ENCODE measurements at places on chromosomes 5 and 9.

GRCh38 chr9:18111146-18111545 lies 362.8 kb upstream of the ADAMTSL1 start:
- DNase-seq = no peak

DNA sequence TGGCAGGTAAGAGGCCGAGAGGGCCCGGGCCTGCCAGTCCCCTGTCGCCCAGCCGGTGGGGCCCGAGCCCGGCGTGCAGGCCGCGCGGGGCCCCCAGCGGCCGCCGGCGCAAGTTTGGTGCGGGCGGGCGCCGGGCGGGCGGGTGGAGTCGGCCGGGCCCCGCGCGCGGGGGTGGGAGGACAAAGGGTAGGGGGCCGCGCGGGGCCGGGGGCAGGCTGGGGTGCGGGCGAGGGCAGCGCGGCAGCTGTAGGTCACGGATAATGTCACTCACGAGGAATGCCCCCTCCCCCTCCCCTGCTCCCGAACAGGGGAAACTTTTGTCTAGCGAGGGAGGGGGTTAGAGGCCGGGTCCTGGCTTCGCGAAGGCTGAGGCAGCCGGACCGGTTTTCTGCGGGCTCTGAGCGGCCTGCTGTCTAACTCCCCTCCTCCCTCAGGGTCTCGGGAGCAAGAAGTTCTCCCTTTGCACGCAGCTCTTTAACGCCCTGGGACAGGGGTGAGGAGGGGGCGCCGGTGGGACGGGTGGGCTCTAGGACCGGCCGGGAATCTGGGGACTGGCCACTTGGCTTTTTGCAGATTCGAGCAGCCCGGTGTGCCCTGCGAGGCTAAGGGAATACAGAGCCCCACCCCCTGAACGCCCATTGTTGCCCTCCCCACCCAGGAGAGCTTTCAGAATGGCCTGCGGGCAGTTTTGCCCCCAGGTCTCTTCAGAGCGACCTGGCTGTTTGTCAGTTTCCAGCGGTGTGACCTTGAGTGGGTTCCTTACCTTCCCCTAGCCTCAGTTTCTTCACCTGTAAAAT lies 21.3 kb upstream of the NDST1 start:
- DNase-seq = peak; percentile 3

GRCh38 chr5:142316051-142316450 lies 8.8 kb downstream of the SPRY4 start:
- DNase-seq = no peak

DNA sequence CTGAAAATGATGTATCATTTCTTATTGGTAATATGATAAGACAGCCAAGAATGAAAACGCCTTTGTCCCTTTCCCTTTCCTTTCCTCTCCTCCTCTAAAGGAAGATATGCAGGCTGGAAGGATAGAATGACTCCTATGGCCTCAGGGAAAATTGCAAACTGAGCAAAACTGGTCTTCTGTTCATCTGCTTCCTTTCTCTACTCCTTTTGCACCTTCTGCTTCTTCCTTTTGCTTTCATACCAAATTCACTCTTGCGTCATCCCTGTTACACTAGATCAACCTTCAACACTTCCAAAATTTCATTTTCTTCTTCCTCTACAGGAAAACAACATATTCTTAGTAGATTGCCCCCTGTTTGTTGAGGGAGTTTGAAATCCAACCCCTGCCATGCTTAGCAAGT lies 234.1 kb downstream of the ADAMTS6 start:
- DNase-seq = no peak

DNA sequence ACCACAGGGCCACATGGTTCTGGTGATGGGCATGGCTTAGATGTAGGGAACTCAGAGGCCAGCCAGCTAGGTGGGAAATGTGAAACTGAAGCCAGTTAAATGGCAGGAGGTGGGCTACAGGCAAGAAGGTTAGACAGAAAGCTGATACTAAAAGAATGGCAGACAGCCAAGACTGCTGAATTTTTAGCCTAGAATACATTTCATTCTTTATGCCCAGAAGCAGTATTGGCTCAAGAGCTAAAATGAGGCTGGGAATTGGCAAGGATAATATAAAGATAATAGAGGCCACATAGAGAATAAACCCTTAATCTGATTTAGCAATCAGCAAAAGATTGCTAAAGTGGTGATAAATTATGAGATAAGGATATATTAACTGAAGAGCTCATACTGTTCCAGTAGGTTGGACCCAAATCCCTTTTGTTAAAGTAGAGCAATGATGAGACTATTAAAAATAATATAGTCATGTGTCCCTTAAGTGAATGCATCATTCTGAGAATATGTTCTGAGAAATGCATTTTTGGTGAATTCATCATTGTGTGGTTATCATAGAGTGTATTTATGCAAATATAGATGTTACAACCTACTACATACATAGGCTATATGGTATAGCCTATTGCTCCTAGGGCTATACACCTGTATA lies 234.3 kb downstream of the CHSY3 start:
- DNase-seq = no peak

Measured in stimulated activated CD8-positive, alpha-beta memory T cell treated with anti-CD3 and anti-CD28 coated beads, Interleukin-15, amount 100 ng/mL, for 4 hours (primary cell).